ENCODE measurements at places on chromosomes 1 and 21.

DNA sequence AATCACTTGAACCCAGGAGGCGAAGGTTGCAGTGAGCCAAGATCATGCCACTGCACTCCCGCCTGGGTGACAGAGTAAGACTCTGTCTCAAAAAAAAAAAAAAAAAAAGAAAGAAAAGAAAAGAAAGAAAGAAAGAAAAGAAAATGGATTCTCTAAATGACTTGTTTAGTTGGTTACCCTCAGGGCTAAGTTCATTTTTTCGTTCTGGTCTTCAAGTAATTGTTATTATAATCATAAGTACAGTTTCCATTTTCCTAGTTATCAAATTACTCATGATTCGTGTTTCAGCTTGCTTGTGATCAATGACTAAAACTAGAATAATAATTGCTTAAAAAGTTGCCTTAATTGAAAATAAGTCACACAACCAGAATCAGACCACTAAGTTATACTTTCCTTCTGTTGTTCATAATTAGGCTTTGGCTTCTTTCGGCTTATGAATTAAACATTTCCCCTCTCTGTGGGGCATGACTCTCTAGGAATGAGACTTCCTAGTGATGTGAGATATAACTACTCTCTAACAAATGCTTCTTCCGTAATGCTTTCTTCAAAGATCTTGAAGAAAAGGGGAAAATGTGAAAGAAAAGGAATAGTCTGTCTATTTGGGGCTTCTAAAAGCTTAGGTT, 9.6 kb upstream of the RLF start:
- DNase-seq, result no peak

- peak; percentile 68 for DNase-seq
Observed at GRCh38 chr1:160675641-160676410, 29.0 kb upstream of the SLAMF1 start.

- DNase-seq, result peak; percentile 66
Observed at GRCh38 chr1:48236716-48237470, 14.4 kb downstream of the SLC5A9 start.

- DNase-seq, result peak; percentile 39
Observed at GRCh38 chr1:233293556-233294446, 1.7 kb downstream of the PCNX2 start.

GRCh38 chr1:203765029-203765837, at the start of gene LAX1:
Gene LAX1 (plus strand): TSS chr1:203765183. CDS start chr1:203765566, 383 bp downstream.
- DNase-seq, result no peak

GRCh38 chr1:156551066-156551643, 21.2 kb downstream of the IQGAP3 start:
- no peak for DNase-seq

GRCh38 chr1:185309566-185309965, 7.5 kb downstream of the IVNS1ABP start:
- no peak for DNase-seq

- DNase-seq, result no peak
Observed at GRCh38 chr1:36154765-36155407, 1.1 kb upstream of the MAP7D1 start.

DNA sequence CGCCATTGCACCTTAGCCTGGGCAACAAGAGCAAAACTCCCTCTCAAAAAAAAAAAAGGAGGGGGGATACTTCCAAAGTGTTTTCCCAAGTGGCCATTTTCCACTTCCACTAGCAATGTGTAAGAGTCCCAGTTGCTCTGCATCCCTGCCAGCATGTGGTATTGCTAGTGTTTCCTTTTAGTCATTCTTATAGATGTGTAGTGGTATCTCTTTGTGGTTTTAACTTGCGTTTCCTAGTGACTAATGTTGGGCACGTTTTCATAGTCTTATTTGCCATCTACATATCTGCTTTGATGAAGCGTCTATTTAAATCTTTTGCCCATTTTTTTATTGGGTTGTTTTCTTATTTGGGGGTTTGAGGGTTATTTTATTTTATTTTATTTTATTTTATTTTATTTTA, 31.1 kb downstream of the INAVA start:
- no peak for DNase-seq

- DNase-seq, result no peak
Observed at GRCh38 chr1:186683652-186684410, 3.6 kb upstream of the PTGS2 start.
